ENCODE measurements at places on chromosomes 11 and 22.

- DNase-seq = no peak
Measured at GRCh38 chr11:126076641-126077040, 14.0 kb upstream of the CDON start.

DNA sequence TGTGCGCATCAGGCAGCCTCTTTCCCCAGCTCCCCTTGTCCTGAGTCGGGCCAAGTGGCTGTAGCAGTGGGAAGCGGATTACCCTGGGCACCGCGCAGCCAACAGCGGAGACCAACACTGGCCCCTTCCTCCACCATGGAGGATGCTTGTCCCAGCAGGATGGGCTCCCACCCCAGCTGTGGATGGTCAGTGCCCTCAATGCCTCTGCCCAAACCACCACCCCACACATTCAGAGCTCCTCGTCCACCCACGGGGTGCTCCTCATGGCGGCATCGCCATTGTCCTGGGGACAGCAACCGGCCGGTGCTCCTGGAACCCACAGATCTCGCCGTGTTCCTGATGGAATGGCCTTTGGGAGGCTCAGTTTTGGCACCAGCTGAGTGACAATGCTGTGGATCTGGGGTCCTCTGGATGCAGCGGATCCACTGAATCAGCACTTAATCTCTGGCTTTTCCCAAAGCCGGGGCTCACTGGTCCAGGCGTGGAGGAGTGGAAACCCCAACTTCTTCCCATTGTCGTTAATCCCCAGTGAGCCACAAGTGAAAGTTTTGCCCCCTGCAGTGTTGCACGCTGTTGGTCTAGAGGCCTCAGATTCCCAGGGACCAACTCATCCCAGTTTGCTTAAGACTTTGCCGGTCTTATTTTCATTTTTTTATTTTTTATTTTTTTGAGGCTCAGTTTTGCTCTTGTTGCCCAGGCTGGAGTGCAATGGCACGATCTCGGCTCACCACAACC lies 4.1 kb upstream of the B4GALNT4 start:
- DNase-seq = no peak

- DNase-seq = no peak
Measured at GRCh38 chr22:27399161-27399560, 402.4 kb downstream of the MN1 start.

GRCh38 chr11:60069450-60069849 lies 13.0 kb downstream of the MS4A3 start:
- no peak for DNase-seq

DNA sequence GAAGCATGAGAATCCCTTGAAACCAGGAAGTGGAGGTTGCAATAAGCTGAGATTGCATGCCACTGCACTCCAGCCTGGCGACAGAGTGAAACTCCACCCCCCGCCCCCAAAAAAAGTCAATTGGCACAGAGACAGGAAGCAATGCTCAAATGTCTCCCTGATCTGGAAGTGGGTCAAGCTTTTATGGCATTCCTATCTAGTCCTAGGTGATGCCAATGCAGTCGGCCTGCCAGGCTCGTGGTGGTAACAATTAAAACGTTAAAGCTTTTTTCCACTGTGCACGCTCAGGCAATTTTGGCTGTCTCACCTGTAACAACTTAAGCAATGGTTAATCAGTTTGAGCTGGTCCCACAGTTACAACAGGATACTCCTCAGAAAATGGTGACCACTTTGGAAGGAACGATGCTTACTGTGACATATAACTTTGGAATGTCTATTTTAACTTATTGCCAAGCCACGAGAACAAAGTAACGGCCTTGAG lies 18.9 kb upstream of the PISD start:
- no peak for DNase-seq

GRCh38 chr11:95835768-95836488 lies 45.6 kb downstream of the CEP57 start:
- peak; percentile 76 for DNase-seq
